ENCODE measurements at places on chromosomes 4 and X. TPM values are rescaled to one million over a fixed set of nuclear protein-coding genes. Genes with fewer than 3 reads are reported as not detected.

- DNase-seq = no peak
These were observed 1176.3 kb downstream of the PCDH18 start for GRCh38 chr4:136355970-136356369.

GRCh38 chrX:138845786-138846185 lies 134.3 kb upstream of the FGF13 start:
- DNase-seq = no peak

DNA sequence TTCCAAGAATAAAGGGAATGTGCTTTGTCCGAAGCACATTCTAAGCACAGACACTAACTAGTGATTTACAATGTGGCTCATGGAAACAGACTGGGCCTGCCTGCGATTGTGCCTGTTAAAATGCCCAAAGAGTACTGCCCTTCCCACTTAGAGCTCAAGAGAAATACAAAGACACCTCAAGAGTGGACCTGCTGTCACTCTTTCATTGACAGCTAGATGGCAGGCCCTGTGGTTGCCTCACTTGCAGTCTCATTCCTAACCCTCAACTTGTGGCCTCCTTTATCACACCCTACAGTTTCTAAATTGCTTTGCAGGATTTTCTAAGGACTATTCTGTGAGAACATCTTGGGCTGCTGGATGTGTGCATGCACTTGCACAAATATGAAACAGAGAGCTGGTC lies 331.0 kb upstream of the EMCN start:
- no peak for DNase-seq

DNA sequence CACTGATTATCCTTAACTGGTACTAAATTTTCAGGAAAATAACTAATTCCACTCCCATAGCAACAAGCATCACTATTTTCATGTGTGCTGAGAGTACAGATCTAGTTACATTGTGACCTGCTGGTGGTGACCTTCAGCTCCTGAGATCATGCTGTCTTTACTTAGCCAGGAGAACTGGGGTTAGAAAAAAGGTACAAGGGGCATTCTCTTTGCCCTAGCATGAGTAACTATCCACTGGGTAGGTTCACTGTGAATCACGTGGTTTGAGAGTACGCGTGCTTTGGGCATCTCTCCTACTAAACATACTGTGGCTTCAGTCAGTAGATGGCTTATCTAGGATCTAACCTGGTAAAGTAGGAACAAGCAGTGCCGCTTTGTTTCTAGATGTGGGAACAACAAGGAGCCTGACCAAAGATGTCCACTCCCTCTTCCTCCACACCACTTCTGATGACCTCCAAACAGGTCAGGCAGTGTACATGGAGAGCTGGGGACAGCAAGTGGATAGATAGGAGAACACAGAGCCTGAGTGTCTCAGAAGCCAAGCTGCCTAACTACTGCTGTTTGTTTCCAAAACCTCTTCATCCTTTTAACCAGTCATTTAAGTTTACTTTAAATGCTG lies 90.2 kb downstream of the CBR4 start:
- DNase-seq = no peak

DNA sequence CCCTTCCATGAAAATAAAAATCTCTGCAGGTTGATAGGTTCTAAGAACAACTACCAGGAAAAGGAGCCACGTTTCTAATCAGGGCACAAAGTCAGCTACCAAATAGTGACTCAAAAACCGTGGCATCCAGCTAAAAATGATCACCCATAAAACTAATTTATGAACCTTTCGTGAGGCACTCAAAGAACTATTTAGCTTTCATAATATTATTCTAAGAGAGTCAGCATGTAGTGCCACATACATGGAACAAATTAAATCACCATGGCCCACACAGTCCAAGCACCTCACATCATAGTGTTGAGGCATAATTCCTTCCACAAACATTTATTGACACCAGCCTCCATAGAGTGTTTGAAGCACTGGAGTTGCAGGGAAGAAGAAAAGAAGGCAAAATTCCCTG lies 252.0 kb upstream of the PPARGC1A start:
- DNase-seq = no peak

DNA sequence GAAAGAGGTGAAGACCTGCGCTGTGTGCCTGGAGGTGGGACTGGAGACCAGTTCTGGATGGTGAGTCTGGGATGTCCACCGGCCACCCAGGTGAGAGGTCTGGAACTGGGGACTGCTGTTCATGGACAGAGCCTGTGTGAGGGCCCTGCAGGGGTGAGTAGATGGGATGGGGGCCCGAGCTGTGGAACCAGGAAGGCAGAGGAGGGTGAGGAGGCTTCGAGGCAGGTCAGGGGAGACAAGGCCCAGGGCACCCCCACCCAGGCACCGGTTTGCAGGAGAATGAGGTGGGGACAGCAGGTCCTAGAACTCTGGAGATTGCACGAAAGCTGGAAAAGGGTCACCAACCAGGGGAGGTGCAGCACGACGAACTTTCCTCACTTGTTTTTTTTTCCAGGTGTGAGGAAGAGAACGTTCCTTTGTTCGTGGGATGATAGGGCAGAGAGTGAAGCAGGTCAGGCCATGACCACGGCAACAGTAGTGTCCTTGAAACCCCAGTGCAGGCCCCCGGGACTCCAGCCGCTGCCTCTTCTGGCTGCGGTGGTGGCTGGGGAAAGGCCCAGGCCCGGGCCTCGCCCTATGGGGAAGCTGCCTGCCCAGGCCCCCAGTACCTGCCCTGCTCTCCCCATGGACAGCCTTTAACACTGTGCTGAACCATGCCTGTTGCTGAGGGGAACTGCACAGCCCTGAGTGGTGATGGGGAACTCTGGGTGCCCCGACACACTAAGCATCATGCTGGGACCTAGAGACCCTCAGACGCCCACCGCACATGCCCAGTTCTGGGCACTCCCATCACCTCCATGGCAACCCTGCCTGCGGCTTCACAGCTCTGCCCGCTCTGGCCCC lies 22.9 kb downstream of the TNIP2 start:
- DNase-seq = no peak

- peak; percentile 48 for DNase-seq
These were observed 24.3 kb downstream of the RBM10 start for GRCh38 chrX:47169273-47169672.

CHRDL1 gene
- total RNA-seq = 4.7 TPM

EGF gene
- total RNA-seq = 4.3 TPM

Measured in suprapubic skin (tissue), 4 donors.